ENCODE measurements at places on chromosomes 2 and 18. TPM values are rescaled to one million over a fixed set of nuclear protein-coding genes. Genes with fewer than 3 reads are reported as not detected.

GRCh38 chr2:30201990-30202389 is 29.3 kb upstream of the LBH start:
- no peak overlapping the region for H3K4me3 ChIP-seq
- peak; percentile 57 for DNase-seq
- no peaks in the 10 kb centered on the region for H3K36me3 ChIP-seq
- peaks cover 26% of the 10 kb centered on the region for H3K4me1 ChIP-seq
- H3K27me3 ChIP-seq, result no peaks in the 10 kb centered on the region

GRCh38 chr2:100264121-100264520 is 58.2 kb downstream of the LONRF2 start:
- no peaks in the 10 kb centered on the region for H3K4me1 ChIP-seq
- H3K27ac ChIP-seq, result no peak overlapping the region
- peaks cover 6% of the 10 kb centered on the region for H3K27me3 ChIP-seq
- DNase-seq, result no peak
- H3K4me3 ChIP-seq, result no peak overlapping the region

DNA sequence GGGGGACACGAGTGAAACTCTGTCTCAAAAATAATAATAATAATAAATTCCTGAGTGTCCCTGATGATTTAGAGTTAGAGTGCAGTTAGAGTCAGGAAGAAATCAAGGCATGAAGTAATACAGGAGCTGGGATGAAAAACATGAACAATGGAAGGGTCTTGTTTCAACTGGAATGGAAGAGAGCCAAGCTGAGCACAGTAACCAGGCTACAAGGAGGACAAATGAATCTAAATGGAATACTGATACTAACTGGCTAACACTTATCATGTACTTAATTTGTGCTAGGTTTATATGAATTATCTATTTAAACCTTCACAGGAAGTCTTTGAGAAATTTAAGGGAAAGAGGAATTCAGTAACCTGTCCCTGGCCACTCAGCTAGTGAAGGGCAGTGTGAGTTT is 38.8 kb upstream of the PSME4 start:
- H3K36me3 ChIP-seq, result no peaks in the 10 kb centered on the region
- H3K27ac ChIP-seq, result no peak overlapping the region
- H3K4me3 ChIP-seq, result no peak overlapping the region
- H3K4me1 ChIP-seq, result no peaks in the 10 kb centered on the region
- no peaks in the 10 kb centered on the region for H3K27me3 ChIP-seq
- DNase-seq, result no peak

DNA sequence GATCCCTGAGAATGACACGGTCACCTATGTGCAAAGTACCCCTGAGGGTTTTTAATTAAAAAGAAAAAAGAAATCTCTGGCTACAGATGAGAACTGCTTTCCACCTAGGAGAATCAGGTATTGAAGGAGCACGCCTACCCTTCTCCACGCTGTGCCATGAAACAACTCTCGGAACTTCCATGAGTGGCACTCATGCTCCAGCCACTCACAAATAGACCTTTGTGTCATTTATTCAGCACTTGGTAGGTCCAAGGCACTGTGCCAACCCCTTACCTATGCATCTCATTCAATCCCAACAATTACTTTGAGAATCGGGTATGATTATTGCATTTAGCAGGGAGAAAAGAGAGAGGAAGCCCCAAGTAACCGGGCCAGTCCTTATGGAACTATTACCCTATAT is 44.9 kb upstream of the TTC39C start:
- H3K4me1 ChIP-seq, result no peaks in the 10 kb centered on the region
- no peaks in the 10 kb centered on the region for H3K36me3 ChIP-seq
- H3K4me3 ChIP-seq, result no peak overlapping the region
- DNase-seq, result no peak
- no peaks in the 10 kb centered on the region for H3K27me3 ChIP-seq
- H3K27ac ChIP-seq, result no peak overlapping the region

CNNM4 gene
- 28.9 TPM for total RNA-seq
